ENCODE measurements at places on chromosomes 5 and 9.

DNA sequence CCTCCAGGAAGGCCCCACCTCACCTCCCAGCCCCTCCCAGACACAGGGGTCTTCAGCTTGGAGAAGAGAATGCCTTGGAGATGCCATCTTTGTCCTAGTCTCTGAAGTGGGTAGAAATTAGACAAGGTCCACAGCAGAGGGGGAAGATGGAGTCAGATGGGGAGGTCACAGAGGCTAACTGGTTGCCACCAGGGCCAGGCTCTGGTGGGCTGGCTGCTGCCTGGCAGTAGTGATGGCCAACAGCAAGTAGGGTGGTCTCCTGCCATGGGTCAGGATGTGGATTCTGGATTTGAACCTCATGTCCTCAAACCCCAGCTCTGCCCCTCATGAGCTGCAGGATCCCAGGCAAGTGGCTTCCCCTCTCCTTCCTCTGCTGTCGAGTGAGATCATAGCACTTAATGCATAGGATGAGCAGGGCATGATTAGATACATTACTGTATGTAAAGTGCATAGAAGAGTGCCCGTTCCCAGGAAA, 38.7 kb upstream of the NEK6 start:
- DNase-seq = no peak

- no peak for DNase-seq
These were observed 42.4 kb downstream of the EXD3 start for GRCh38 chr9:137380606-137381005.

DNA sequence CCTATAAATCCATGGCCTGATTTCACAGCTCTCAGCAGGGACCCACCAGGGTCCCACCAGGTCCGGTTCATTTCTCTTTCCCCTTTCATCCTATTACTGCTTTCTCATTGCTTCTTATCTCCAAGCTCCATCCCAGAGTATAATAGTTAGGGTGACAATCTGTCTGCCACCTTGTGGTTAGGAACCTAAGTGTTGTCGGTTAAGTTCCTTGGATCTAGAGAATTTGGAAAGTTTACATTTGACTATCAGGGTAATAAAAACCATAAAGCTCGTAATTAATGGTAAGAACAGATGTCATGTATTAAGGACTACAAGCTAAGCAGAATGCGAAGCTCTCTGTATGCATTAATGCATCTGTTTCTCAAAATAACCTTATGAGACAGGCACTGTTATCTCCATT, 259.1 kb downstream of the SH3GL2 start:
- no peak for DNase-seq

GRCh38 chr9:98658951-98659351, 49.8 kb downstream of the GABBR2 start:
- no peak for DNase-seq

DNA sequence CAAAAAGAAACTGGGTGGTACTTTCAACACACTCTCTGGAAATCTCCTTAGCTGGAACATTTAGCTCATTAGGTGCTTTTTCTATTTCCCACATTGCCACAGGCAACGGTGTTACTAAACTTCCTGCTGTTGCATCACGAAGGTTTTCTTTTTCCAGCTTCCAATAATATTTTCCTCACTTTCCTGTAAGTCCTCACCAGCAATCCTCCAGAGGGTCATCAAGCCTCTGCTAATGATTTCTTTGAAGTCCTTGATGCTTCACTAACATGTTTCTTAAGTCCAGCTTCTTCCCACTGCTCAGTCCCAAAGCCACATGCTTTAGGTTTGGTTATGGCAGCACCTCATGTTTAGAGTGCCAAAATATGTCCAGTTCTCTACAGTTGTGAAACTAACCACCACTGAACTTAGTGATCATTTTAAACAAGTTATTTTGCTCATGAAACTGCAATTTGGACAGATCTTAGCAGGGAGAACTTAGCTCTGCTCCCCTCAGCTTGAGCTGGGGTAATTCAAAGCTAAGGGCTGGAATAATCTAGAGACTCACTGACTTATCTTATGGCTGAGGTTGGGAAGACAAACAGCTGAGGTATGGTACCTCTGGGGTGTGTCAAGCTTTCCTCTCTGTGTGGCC, 39.9 kb upstream of the RETREG1 start:
- DNase-seq = no peak

DNA sequence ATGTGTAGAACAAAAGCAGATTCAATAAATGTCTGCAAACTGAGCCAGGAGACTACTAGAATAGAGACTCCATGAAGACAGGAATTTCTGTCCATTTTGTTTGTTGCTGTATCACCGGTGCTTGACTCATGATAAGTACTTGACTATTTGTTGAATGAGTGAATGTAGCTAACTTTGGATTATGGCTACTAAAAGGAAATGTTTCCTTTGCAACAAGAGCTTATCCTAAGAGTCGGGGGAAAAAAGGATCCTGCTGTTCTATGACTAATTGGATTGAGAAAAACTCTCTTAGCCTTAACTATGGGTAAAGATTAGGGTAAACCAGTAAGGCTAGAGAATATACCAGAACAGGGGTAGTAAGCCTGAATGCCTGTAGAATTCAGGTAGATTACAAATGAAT, 3.5 kb downstream of the PAIP1 start:
- DNase-seq = no peak

- DNase-seq = no peak
These were observed 43.9 kb upstream of the RNF130 start for GRCh38 chr5:180115326-180116076.

DNA sequence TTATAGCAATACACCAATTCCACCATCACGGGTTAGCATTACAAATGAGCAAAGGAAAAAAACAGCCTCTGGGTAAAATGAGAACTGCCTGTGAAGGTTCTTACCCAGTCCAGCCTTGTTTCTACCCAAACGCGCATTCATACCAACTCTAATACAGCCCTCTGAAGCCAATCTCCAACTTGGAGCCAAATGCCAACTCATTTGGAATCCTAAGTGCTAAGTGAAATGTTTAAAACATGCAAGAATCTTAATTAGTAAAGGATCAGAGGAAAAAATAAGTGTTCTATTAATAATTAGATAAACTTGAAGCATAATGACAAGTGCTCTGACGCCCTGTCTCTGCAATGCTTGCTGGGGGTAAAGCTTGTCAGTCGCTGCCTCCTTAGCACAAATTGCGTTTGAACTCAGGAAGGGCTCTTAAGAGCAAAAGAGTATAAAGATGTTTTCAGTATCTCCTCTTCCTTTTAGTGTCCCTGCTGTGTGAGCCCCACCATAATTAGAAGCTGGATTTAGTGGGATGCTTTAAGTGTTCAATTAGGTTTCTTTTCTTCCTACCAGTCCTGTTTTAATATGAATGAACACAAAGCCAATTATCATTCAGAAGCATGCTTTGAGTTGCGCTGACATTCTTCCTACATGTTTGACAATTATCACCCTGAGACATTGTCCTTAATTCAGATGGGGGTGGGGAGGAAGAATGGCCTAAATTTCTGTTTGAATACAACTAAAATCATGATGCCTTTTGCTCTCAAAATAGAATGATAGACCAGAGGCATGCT, 537.6 kb downstream of the DTWD2 start:
- DNase-seq = no peak

DNA sequence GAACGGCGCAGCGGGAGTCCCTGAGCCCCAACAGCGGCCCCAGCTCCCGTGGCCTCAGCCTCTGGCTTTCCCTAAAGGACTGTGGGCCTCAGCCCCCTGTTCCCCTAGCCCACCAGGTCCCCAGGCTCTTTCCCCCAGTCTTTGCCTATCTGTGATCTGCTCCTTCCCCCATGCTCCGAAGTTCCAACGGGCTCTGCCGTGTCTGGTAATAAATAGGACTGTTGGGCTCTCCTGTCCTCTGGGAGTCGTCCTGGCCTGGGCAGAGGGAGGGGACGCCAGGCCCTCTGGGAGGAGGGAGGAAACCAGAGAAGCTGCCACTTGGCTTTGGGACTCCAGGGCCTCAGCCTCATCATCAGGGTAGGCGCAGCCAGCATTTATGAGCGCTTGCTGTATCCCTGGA, 28.1 kb downstream of the ADGRD2 start:
- no peak for DNase-seq

DNA sequence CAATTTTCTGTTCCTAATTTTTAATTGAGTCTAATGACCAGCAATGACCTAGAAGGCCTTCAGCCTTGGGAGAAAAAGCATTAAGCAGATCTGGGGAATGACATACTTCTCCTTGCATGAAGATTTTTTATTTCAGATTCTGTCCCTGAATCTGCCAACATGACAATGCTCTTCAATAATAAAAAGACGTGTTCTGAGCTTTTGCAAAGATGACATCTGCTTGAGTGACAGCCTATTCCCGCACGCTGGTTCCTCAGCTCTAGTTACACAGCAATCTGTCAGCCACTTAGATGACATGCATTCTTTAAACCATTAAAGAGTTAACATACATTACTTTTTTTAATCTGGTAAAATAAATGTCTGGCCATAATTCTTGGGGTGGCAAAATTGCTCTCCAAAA, 129.3 kb upstream of the CDH6 start:
- no peak for DNase-seq

- peak; percentile 90 for DNase-seq
These were observed at the start of gene GOLPH3 for GRCh38 chr5:32174011-32174870. TSS of gene GOLPH3 (minus strand) at chr5:32174319. CDS start at chr5:32174034, 285 bp downstream.

- DNase-seq = no peak
These were observed 110.4 kb downstream of the EFNA5 start for GRCh38 chr5:107560377-107560776.

GRCh38 chr5:173291722-173292658, 36.2 kb downstream of the STC2 start:
- no peak for DNase-seq

DNA sequence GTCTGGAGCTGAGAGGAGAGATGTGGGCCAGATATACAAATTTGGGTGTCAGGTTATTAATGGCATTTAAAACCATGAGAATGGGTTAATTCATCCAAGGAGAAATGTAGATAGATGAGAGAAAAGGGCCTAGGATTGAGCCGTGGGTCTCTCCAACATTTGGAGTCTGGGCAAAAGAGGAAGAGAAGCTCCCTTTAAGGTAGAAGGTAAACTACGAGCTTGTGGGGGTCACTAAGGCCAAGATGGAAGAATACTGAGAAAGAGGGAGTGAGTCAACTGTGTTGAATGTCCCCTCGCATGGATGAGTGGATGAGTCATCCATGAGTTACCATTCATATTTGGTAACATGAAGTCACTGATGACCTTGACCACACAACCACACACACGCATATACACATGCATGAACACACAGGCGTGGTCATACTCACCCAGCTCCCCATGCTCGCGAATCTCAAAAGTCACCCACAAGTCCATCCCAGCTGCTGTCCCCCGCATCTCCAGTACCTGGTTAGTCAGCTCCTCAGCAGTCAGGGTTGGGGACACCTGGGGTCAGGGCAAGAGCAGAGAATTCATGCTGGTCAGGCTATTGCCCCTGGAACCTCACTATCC, 6.8 kb upstream of the FCHSD1 start:
- no peak for DNase-seq

DNA sequence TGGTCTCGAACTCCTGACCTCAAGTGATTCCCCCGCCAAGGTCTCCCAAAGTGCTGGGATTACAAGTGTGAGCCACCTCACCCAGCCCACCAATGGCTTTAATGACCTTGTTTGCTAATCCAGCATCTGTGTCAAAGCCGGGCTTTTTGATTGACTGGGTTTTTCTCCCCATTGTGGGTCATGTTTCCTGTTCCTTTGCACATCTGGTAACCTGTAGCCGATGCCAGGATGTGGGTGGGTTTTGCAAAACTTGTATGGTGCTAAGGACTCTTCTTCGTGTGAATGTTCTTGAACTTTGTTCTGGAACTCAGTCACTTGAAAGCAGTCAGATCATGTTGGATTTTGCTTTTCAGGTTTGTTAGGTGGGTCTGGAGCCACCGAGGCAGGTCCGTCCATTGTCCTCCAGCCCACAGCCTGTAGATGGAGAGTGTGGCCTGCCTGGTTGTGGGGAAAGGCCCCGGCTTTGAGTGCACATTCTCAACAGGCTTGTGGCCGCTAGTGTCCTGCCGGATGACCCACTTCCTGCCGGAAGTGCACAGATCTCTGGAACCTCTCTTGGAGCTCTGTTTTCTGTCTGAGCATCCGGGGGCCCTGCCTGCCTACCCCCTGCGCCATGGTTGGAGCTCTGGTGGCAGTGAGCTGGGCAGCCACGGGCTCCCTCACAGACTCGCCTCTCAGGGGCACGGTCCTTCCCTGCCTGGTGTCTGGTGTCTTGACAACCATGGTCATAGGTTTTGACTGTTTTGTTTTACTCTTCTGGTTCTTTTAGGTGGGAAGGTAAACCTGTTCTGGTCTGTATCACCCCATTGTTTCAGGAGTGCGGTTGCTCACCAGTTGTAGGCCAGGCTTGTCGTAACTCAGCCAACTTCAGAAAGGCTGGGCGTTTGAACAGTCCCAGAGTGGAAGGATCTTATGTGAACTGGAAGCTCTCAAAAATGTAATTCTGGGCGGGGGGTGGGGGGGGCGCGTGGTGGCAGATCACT, 69.6 kb upstream of the CACNA1B start:
- no peak for DNase-seq

GRCh38 chr5:160685695-160686094, 166.3 kb downstream of the ATP10B start:
- DNase-seq = no peak

DNA sequence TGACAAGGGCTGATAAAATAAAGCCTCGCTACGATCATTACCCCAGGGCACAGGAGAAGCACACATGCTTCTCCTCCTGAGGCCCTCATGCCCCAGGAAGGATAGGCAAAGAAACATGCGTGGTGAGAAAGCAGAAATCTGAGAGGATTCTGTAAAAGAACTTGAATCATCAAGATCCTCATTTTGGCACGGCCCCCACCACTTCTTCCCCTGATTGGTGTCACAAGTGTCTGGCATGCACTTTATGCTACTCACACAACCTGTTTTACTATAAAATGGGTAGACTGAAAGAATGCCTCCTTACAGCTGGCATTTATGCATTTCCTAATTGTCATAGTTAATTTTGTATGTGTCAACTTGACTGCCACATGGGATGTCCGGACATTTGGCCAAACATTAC, 32.1 kb downstream of the PCA3 start:
- no peak for DNase-seq

DNA sequence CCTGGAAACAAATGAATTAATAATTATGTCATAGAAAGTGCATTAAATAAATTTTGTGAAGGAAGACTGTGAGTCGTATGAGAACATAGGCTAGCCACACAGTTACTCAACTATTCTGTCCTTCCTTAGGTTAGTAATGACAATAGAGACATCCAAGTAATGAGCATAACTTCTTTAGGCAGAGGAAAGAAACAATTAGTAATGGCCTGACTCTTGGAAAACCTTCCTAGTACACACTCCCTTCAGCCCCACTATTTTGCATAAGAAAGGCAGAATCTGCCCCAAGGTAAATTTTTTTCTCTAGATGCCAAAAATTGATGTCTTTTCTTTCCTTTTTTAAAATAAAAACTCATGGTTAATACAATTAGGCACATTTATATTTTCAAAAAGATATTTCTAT, 1619.0 kb upstream of the WWC1 start:
- DNase-seq = no peak
